Fibroblast of the conjunctiva (primary cell): ENCODE measurements at places on chromosomes 5 and 9.

DNA sequence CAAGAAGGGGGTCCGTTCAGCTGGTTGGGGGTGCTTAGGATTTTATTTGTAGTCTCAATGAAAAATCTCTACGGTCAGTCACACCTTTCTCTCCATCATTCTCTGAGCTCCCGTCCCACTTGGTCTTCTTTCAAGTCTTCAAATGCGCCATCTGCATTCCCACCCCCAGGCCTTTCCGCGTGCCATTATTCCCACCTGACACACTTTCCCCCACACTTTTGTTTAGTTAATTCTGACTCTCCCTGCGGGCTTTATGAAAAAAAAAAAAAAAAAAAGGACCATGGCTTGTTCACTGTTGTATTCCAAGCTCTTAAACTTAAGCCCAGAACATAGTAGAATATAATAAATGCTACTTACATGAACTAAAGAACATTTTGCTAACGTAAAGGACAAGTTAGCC lies 11.7 kb upstream of the OR5C1 start:
- DNase-seq, result no peak

- DNase-seq, result no peak
These were observed 34.3 kb upstream of the FCN1 start for GRCh38 chr9:134951994-134952393.

GRCh38 chr9:99807956-99808355 lies 13.7 kb upstream of the NR4A3 start:
- no peak for DNase-seq

- no peak for DNase-seq
These were observed 16.4 kb upstream of the FCN2 start for GRCh38 chr9:134863941-134864820.

GRCh38 chr5:87027570-87027969 lies 240.1 kb upstream of the RASA1 start:
- no peak for DNase-seq

DNA sequence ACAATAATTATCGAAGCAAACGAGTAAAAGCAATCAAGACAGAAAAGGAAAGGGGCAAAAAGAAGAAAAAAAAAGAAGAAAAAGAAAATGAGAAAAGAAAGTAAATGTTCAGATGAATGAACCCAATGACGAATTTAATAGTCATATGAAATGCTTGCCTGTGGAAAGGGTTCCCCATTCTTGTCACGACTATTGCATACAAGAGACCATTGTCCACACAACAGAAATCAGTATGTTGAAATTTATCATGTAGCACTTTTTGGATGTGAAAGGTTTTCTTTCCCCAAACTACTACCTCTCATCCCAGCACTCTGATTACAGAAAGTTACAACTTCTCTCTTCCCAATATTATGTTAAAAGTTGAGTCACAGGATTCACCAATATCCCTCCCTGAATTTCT lies 162.4 kb downstream of the ZDHHC21 start:
- no peak for DNase-seq

DNA sequence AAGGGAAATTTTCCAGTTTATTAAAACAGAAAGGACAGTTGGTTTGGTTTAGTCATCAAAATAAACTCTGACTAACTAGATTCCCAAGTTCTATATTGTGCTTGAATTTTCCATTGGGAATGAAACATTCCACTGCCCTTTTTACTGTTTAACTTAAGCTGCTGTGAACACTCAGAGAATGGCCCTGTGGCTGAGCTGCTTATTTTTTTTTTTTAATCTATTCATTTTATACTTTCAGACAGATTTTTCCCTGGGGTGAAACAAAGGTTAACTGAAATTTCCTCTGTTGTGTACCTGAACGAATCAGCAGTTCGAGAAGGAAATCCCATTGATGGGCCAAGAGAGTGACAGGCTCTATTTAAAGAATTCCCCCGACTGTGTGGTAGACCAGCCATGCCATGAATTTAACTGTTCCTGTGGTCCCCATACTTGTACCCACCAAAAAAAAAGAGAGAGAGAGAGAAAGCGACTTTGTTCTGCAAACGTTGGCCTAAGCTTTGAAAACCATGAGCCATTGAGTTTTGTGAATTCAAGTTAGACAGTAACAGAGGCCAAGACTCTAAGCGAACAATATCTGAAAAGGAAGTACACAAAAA lies 138.7 kb upstream of the GRHPR start:
- DNase-seq, result peak; percentile 16

- DNase-seq, result no peak
These were observed 316.9 kb downstream of the KCNN2 start for GRCh38 chr5:114678778-114679177.

DNA sequence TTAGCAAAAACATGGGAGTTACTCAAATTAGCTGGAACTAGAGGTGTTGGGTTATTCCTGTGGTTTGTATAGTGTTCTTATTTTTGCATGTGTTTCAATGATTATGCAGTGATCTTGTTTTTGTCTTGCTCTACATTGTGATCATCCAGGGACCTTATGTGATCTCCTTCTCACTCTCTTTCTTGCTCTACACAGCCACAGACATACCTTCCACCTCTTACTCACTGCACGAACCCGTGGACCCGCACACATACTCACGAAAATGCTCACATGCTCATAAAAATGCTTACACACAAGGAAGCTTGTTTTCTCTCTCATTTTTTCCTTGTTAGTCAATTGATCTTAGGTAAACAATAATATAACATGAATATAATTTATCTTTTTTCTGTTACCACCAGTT lies 187.1 kb downstream of the KDM4C start:
- DNase-seq, result no peak

- no peak for DNase-seq
These were observed 341.0 kb downstream of the EBF1 start for GRCh38 chr5:158758675-158759074.

DNA sequence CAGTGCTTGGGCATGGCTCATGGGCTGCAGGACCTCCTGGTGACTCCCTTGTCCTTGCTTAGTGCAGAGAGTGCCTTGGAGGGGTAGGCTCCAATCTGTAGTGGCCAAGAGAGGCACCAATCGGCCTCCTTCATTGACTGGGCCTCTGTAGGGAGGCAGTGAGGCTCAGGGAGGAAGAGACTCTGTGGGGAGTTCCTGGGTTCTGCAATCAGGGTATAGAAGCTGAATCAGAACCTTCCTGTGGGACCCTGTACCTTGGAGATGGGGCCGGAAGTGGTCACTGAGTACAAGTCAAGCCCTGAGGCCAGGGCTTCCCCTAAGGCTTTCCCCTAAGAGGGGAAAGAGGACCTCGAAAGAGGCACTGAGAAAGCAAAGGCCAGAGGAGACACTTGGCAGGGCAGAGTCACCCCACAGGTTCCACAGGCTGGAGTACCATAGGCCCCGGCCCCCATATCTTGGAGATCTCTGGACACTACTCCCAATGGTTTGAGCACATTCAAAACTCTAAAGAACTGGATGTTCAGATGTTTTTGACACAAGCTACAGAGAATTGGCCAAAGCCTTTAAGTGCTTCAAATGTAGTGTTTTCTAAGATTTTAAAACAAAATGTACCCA lies 190.5 kb downstream of the HSPA4 start:
- DNase-seq, result no peak

DNA sequence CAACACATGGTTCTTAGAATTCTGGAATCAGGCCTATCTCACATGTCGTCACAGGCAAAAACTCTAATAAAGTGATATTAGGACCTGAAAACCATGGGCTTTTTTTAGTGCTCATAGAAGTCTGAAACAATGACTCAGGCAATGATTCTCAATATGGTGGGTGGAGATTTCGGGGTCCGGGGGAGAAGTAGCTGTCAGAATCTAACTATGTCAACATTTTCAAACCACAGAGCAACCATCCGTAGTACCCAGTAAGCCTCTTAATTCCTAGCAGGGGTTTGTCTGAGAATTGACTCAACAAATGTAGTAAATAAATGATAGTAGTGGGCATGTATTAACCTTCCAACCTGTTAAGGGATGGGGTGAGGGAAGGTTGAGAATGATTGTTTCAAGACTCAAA lies 2.6 kb downstream of the AMACR start:
- DNase-seq, result no peak

DNA sequence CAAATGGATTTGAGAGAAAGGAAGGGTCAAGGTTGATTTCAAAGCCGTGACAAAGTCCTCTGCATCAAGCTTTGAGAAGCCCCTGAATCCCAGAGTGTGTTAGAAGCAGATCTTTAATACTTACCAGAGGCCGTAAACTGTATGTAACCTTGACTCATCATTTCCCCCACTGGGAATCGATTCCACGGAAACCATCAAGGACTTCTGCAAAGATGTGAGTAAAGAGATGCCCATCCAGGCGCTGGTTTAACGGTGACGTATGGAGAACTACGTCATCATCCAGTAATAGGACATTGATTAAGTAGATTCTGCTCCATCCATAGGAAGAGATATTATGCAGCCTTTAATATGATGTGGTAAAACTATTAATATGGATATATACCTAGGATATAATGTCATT lies 1.6 kb downstream of the RNF183 start:
- DNase-seq, result no peak

- no peak for DNase-seq
These were observed 83.2 kb upstream of the PAPPA start for GRCh38 chr9:116070256-116070914.

DNA sequence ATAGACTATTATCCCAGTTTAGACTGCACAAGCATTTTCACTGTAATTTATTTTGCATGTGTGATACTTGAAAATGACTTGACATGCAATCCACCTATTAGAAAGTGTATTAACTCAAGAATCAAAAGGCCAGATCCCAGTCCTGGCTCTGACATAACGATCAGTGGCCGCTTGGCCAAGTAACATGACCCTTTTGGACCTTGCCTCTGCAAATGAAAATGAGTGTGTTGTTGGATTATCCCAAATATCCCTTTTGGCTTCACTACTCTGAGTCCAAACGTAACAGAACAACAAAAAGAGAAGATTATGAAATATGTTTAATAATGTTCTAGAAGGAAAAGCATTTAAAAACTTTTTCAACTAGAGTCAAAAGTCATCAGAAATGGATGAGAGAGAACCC lies 19.0 kb downstream of the DMGDH start:
- DNase-seq, result no peak

- DNase-seq, result peak; percentile 32
These were observed 1.0 kb upstream of the TPM2 start for GRCh38 chr9:35690614-35691333.

DNA sequence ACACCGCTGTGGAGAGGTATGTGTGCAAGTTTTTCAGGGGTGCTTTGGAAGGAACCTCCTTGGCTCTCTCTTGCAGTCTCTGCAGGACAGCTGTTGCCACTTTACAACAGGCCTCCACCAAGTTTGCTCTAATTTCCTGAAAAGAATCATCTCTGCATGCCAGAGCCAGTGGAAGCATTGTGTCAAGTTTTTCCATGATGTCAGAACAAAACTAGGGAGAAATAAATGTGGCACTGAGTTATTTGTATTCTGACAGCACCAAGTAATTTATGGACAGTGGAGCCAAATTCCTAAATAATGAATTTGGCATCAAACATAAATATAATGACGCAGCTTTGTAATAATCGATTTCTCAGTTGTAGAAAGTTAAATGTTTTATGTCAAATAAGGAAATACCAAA lies 146.9 kb downstream of the KIAA0825 start:
- DNase-seq, result peak; percentile 27

GRCh38 chr9:77864211-77864889 lies 167.3 kb downstream of the GNAQ start:
- peak; percentile 27 for DNase-seq

GRCh38 chr9:114227288-114228015 lies 72.1 kb downstream of the COL27A1 start:
- DNase-seq, result no peak

DNA sequence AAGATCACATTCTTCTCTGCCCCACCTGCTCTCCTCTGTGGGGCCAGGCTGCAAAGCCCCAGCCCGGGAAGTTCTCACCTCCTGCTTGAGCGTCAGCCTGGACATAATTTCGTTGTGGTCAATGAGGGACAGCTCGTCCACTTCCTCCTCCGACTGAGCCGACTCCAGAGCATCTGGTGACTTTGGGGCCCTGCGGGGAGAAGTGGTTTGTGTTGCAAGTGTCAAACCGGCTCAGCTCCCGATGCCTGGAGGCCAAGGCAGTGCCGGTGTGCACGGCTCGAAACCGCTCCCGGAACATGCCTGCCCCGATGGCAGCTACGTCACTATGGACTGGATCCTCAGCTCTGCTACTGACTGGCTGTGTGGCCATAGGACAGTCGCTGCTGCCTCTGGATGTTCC lies 52.8 kb downstream of the PRRT1B start:
- DNase-seq, result no peak

GRCh38 chr9:1837453-1838084 lies 177.6 kb upstream of the SMARCA2 start:
- DNase-seq, result peak; percentile 8

DNA sequence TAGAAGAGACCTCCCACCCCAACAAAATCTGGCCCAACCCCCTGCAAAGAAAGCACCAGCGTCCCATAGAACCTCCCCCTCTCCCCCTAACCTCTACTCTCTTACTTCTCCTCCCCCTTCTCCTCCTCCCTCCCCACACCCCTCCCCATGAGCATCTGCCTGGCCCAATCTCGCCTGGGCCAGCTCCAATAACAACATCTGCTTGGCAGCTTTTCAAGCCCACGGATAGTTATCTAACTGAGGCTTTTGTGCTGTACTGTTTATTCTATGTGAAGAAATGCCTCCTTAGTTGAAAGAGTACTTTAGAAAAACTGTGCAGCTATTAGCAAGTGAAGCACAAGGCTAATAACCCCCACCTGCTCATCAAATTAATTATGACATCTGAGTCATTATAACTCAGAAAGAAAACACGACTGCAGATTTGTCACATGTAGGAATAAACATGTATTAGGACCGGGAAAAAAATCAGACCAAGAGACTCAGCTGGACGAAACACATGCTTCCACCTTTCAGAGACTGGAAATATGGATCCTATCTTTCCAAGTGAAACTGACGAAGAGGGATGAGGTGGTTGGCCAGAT lies 42.8 kb downstream of the NFIB start:
- peak; percentile 85 for DNase-seq

DNA sequence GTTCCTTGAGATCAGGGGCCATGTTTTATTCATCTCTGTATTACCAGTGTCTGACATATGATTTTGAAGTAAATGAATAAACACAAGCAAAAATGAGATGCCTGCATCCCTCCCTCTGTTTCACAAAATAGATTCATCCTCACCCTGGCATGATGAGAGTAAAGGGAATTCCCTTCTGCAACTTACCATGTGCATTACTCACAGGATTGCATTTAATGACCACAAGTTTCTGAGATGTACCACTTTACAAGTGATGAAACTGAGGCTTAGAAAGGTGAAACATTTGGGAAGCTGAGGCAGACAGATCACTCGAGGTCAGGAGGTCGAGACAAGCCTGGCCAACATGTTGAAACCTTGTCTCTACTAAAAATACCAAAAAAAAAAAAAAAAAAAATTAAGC lies 74.2 kb upstream of the TNFSF8 start:
- no peak for DNase-seq

DNA sequence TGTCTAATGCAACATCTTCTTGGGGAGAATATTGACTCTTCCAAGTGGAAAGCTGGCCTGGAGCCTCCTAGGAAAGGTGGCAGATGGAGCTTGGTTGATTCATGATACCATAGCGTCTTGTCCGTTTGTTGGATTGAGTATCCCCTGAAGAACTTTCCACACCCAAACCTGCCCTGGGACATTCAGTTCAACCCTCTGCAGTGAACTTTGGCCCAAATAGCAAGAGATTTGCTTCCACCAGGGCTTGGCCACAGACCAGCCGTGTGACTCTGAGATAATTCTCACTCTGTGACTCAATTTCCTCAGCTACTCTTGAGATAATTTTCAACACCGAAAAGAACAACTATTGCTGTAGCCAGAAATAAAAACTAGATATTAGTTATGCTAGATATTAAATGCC lies 108.0 kb upstream of the RAD23B start:
- no peak for DNase-seq
